SJCRH30 (cell line): ENCODE measurements at places on chromosomes 16 and 17. TPM values are rescaled to one million over a fixed set of nuclear protein-coding genes. Genes with fewer than 3 reads are reported as not detected.

DNA sequence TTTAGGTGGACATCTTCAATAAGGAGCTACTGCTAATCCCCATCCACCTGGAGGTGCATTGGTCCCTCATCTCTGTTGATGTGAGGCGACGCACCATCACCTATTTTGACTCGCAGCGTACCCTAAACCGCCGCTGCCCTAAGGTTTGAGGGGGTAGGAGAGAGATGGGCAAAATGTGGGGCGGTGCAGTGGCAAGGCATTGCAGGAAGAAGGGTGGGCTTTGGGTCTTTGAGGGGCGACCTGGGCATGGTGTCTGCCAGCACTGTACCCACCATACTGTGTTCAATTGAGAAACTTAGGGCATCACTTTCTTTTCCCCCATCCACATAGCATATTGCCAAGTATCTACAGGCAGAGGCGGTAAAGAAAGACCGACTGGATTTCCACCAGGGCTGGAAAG lies 8.6 kb downstream of the SENP3 start:
- no peak for DNase-seq

GRCh38 chr17:38861399-38861843 lies 7.9 kb upstream of the RPL23 start:
- DNase-seq = peak; percentile 53

GRCh38 chr17:59353936-59354755 lies 22.7 kb downstream of the YPEL2 start:
- peak; percentile 61 for DNase-seq

DNA sequence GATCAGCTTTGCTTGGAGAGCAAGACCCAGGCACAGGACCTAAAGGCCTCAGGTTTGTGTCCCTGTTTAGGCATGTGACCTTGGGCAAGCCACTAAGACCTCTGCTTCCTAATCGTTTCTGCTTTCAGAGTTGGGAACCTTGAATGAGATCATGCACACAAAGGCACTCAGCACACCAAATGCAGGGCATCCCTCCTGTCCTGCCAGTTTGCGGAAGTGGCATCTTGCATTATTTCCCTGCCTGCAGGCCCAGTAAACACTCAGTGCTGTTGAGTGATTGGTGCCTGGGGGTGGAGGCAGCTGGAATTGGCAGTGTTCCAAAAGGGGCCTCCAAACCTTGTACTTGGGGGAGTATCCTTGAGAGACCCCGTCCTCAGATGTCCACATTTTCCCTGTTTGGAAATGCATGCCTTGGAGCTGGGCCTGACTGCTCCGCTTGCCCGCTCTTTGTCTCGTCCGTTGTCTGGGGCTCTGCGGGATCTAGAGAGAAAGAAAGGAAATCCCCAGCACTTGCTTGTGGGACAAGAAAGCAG lies 28.7 kb downstream of the MRM1 start:
- no peak for DNase-seq

DNA sequence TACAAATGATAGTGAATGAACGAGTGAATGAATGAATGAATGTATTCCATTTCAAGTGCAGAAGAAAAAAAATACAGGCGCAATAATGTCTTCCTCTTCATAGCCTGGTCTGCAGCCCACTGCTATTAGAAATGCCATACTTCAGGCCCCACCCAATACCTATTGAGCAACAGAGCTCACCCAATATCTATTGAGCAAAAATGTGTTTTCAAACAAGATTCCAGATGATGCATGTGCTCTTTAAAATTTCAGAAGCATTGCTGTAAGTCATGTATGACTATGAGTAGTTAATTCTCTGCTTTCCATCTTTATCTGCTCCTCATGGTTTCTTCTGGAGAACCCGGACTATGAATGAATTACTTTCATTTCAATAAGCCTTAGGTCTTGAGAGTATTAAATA lies 308.2 kb downstream of the XYLT1 start:
- no peak for DNase-seq

DNA sequence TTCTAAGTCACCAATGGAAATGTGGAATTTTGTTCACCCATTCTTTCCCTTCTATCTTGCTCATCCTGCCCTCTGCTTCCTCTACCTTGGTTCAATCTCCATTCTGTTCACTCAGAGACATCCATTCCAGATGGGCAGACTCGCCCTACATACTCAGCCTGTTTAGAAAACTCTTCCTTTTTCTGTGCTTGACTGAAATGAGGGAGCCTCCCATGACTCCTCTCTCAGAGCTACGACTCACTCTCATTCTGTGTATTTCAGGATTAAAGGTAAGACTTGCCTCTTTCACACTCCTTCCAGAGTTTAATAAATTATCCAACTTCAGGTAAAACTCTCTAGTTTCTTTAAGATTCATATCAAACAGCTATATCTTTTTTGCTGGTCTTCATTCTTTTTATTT lies 182.8 kb downstream of the HS3ST3A1 start:
- DNase-seq = no peak

GRCh38 chr16:28218109-28218508 lies 6.3 kb upstream of the XPO6 start:
- no peak for DNase-seq

- peak; percentile 42 for DNase-seq
Observed at GRCh38 chr16:87570938-87571867, 31.1 kb upstream of the JPH3 start.

GRCh38 chr17:21425736-21426135 lies 49.6 kb downstream of the KCNJ12 start:
- DNase-seq = no peak

- no peak for DNase-seq
Observed at GRCh38 chr17:55263569-55264277, 1.0 kb upstream of the HLF start.

DNA sequence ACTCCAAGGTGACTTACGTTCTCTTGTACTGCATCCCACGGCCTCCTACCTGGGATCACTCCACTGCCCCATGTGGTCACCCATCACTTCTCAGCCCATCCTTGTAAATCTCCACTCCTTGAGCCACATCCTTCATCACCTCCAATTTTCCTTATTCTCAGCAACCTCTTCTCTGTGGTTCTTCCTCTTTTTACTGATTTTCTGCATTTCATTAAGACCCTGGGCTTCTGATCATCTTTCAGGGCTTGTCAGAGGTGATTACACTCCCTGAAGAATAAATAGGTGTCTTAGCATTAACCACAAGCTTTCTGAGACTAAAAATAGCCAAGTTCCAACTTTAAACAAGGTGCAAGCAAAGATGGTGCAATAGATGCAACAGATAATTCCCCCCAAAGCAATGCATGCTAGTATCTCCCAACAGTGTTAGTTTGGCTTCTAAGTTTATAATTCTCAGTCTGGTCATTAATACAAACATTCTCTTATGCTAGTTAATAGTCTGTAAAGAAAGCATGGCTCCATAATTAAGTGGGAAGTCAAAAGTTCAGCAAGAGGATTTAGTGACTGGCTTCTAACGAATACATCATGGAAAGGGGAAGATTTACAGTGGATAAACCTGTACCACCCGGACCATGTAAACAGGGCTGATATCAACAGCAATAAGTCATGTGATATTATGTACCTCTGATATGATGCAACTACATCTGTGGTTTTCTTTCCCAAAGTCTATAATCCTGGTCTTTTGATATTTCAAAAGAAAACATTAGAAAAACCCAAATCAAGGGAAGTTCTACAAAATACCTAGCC lies 47.4 kb upstream of the FOXJ1 start:
- no peak for DNase-seq

DNA sequence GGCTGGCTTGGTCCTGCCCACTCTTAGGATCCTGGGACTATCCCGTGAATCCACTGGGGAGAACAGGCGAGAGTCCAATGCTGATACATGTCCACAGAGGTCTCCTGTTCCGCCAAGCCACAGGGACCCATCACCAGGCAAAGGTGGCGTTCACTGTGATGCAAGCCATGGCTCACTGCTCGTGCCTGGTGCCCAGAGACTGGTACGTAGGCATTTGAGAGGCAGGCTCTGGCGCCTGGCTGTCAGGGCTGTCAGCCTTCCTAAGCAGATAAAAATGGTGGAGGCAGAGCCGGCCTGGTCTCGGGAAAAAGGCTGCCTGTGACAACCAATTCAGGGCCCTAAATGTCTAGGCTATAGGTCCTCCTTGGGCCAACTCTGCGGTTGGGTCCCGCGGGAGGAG lies 2329.0 kb downstream of the TP53TG3F start:
- DNase-seq = no peak

GRCh38 chr17:17580662-17581470 lies 10.6 kb downstream of the PEMT start:
- DNase-seq = no peak

DNA sequence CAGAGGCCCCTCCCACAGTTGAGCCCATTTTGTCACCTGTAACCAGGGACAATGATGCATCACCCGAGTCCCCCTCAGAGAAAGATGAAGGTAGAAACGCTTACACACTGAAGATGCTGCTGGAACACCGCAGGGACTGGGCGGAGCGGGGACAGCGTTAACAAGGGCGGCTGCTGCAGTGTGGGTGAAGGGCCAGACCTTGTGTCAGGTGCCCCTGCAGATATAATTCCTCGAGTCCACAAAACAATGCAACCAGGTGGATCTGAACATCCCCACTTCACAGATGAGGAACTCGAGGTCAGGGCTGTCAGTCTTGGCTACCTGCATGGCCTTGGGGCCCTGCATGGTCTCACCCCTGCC lies 6.3 kb upstream of the MAPK7 start:
- no peak for DNase-seq

DNA sequence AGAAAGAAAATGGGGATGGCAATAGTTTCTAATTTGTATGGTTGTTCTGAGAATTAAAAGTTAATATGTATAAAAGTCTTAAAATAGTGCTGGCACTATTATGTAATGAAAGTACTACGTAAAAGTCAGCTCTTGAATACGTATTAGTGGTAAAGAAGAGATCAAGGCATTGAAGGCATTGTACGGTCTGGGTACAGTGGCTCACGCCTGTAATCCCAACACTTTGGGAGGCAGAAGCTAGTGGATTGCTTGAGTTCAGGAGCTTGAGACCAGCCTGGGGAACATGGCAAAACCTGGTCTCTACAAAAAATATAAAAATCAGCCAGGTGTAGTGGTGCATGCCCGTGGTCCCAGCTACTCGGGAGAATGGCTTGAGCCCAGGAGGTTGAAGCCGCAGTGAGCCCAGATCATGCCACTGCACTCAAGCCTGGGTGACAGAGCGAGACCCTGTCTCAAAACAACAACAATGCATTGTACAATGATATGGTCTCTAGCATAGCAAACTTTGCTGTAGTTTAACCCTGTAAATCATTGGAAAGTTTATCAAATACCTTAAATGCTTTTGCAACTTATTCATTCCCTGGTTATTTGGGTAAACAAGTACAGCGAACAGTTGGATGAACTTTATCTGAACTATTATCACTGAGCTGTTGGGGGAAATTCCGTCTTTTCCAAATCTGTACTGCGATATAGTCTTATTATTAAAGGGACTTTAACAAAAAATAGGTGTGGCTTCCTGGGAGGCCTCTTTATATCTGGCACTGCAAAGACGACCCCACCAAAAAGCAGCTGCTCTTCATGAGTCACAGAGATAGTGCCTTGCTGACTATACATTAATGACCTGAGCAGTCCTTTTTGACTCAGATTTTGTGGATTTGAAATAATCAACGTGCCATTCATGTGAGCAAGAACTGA lies 73.6 kb downstream of the GPRC5B start:
- DNase-seq = peak; percentile 45

DNA sequence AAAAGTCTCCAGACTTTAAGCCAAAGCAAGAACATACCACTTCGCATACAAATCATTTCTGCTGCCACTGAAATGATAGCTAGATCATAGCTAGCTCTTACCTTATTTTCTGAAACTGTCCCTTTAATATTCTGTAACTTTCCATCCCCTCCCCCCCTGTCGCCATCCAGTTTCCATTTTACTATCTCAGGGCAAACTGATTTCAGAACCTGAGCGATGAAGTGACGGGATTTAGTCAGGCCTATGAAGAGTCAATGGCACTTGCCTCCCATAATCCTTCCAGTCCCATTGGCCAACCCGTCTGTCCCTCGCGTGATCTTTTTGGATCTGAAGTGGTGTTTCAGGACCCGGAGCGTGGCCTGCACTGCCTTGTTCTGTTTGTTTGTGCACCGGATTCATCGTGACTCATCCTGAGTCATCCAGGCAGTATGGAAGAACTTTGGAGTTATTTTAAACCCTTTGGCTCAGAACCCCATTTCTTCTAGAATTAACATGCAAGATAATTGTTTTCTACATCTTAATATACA lies 199.8 kb upstream of the CHMP6 start:
- DNase-seq = peak; percentile 46

GRCh38 chr17:965311-965989 lies 14.1 kb downstream of the NXN start:
- no peak for DNase-seq

DNA sequence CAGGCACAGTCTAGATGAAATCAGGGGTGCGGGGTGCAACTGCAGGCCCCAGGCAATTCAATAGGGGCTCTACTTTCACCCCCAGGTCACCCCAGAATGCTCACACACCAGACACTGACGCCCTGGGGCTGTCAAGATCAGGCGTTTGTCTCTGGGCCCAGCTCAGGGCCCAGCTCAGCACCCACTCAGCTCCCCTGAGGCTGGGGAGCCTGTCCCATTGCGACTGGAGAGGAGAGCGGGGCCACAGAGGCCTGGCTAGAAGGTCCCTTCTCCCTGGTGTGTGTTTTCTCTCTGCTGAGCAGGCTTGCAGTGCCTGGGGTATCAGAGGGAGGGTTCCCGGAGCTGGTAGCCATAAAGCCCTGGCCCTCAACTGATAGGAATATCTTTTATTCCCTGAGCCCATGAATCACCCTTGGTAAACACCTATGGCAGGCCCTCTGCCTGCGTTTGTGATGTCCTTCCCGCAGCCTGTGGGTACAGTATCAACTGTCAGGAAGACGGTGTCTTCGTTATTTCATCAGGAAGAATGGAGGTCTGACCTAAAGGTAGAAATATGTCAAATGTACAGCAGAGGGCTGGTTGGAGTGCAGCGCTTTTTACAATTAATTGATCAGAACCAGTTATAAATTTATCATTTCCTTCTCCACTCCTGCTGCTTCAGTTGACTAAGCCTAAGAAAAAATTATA lies 1.6 kb downstream of the HBA1 start:
- no peak for DNase-seq

- no peak for DNase-seq
Observed at GRCh38 chr16:80931801-80932707, 74.6 kb downstream of the CMC2 start.

DNA sequence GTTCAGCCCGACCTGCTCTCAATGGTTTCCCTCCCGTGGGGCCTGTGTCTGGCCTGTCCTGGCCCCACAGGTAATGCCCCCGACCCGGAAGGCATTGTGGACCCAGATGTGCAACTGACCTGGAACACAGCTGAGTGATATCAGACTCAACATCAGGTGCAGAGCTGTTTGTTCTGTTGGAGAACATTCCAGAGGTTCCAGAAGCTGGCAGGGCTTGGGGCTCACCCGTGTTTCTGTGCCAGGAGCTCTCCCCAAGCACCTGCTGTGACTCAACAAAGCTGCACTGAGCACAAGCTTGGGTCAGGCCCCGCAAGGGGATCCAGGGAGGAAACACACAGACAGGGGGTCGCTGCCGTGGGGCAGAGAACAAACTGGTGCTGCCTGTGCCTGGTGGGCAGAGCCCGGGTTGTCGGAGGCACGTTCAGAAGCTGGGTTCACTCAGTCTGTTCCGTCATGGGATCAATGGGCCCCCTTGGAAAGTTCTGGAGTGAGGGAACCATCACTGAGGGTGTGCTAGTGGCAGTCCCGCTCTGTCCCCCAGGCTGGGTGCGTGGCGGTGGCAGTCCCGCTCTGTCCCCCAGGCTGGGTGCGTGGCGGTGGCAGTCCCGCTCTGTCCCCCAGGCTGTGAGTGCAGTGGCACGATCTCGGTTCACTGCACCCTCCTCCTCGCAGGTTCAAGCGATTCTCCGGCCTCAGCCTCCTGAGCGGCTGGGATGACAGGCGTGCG lies 22.1 kb downstream of the HS3ST6 start:
- DNase-seq = no peak

Gene MYH8
- 0.16 and 0.18 TPM in 2 replicates for total RNA-seq

Gene MATCAP1
- 20.5 and 23.8 TPM in 2 replicates for total RNA-seq

Gene TPSB2
- not detected in 2 replicates for total RNA-seq

Gene HGS
- total RNA-seq = 88.6 and 103 TPM in 2 replicates

Gene SSTR5
- total RNA-seq = 3.7 and 4.5 TPM in 2 replicates

Gene TMEM106A
- total RNA-seq = 0.63 and 2.0 TPM in 2 replicates

Gene LIMD2
- total RNA-seq = 23.1 and 23.2 TPM in 2 replicates
